ENCODE measurements at places on chromosomes 2 and 18.

DNA sequence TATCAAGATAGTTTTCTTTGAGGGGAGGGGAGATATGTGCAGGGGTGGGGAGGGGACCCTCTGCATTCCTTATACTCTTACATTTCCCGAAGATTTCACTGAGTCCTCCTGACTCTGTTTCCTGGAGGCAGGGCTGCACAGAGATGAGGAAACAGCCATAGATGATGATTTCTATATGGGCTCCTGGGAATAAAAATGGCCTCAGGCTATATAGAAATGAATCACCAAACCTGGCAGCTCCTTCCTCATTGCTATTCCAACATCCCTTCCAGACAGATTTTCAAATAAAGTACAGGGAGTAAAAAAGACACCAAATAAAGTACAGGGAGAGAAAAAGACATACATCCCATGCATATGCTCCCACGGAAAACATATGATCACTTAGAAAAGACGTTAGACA is 474.8 kb upstream of the RAB6C start:
- DNase-seq, result no peak

GRCh38 chr18:56374007-56374655 is 264.3 kb downstream of the TXNL1 start:
- DNase-seq, result peak; percentile 74

DNA sequence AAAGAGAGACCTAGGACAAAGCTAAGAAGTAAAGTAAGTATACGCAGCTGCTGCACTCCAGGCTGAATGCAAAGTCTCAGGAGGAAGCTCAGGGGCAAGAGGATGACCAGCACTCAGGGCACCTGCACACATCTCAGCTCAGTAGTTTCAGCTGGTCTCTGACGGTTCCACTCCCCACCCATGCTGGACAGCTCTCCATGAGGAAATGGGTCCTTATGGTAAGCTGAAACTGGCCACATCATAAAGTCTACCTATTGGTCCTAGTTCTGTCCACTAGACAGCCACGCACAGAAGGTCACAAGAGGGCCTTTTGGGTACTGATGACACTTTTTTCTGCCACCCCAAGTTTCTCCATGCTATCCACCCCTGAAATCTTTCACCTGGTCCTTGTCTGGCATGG is 215.3 kb downstream of the TTC32 start:
- DNase-seq, result no peak

- DNase-seq, result no peak
These were observed 66.2 kb upstream of the SALL3 start for GRCh38 chr18:78913395-78913794.

DNA sequence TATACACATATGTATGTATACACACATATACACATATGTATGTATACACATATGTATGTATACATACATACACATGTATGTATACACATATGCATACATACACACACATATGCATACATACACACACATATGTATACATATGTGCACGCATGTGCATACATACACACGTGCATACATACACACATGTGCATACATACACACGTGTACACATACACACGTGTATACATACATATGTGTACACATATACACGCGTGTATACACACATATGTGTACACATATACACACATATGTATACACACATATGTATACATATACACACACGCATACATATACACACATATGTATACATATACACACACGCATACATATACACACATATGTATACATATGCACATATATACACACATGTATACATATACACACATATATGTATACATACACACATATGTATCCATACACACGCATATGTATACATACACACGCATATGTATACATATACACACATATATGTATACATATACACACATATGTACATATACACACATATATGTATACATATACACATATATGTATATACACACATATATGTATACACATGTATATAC is 21.5 kb downstream of the NABP1 start:
- DNase-seq, result no peak

DNA sequence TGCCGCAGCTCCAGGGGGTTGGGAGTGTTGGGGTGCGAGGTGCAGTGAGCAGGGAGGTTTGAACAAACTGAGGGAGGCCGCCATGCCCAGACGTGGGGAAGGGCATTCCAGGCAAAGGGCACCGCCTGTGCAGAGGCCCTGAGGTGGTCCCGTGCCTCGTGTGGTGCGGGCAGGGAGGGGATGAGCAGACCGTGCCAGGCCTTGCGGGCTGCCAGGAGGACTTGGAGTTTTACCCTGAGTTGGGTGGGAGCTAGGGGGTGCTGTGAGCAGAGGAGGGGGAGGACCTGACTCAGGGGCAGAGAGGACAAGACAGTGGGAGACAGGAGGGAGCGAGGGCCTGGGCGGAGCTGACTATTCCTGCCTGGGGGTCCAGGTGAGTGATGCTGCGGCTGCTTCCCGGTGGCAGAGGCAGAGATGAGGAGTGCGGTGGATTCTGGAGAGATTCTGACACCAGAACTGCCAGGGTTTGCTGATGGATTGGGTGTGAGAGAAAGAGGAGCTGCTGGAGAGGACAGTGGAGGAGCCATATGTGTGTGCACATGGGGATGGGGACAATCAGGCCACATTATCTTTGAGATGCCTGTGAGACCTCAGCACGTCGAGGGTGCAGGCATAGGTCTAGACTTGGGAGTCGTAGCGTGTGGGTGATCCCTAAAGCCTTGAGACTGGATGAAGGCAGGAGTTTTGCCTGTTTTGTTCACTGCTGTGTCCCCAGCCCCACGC is 23.4 kb downstream of the ZAP70 start:
- no peak for DNase-seq

GRCh38 chr2:154600927-154601494 is 97.5 kb upstream of the KCNJ3 start:
- no peak for DNase-seq

- no peak for DNase-seq
These were observed 184.8 kb downstream of the LNPK start for GRCh38 chr2:175817221-175817620.

DNA sequence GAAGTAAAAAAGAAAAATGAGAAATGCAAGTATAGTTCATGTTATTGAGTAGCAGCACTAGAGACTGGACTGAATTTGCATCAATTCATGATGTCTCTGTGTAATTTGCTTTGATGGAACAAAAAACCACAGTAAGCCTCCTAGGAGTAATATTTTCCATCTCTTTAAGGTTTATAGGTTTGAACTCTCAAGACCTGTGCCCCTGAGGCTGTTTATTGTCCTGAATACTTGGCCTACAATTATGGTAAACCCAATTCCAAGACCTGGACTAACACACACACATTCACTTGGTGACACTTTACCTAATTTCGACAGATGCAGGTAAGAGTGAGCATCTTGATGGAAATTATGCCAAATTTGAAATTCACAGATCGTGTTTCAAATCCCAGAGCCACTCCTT is 71.8 kb upstream of the ZNF521 start:
- DNase-seq, result peak; percentile 17

- DNase-seq, result no peak
These were observed 72.6 kb downstream of the ACTR2 start for GRCh38 chr2:65300134-65300760.

DNA sequence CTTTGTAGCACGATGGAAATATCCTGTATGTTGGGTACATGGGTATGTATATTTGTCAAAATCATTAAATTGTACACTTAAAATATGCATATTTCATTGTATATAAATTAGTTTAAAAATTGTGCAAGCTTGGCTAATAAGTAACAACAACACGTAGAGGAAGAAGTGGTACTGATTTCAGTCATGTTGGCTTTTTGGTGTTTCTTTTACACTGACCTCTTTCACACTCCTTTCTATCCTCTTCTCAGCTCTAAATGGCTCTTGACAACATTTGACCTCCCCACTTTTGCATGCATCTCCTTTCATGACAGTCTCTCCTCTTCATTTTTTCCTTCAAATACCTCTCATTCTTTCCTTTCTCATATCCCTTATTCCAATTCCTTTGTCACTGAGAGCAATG is 801.4 kb upstream of the ZEB2 start:
- DNase-seq, result no peak

DNA sequence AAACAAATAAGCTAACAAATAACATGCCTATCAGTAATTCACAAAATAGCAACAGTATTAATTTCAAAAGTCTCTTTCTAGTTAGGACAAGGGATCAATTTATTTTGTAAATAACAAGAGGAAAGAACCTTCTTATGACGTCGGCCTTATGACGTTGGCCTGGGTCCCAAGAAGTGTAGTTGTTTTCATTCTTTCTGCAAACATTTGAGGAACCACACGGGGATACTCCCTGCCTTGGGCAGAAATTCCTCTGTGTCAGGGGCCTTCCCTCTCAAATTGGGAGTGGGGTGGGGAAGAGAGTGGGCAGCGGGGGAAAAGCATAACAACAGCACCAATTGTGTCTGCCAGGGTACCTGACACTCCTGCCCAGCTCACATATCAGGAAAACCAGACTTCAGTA is 1.3 kb downstream of the CCDC68 start:
- no peak for DNase-seq

DNA sequence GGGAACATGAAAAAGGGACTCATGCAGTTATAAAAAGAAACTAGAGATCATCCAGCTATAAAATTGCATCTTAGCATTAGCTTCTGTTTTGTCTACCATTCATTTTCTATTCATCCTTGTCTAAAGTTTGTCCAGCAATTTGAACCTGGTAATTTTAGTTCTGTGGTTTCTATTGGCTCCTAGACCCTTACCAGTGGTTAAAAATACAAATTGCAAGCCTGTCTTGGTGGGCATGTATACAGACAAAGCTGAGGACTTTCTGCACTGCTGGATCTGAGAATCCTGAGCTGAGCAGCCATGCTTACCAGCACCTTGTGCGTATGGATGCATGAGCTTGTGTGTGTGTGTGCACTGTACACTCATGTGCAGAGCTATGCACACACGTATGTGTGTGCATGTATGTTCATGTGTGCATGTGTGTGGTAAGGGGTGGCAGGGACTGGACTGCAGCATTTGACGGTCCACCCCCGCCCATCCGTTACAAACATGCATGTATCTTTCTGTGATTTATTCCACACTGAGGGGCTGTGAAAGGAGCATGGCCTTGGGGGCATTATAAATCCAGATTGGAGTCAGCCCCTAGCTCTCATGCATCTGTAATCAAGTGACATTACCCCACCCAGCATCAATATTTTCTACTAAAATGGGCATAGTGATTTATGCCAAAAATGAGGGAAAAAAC is 144.7 kb downstream of the FAM210A start:
- DNase-seq, result no peak

GRCh38 chr2:222734703-222735014 is 63.2 kb downstream of the MOGAT1 start:
- no peak for DNase-seq
